ENCODE measurements at places on chromosomes 12 and 14.

DNA sequence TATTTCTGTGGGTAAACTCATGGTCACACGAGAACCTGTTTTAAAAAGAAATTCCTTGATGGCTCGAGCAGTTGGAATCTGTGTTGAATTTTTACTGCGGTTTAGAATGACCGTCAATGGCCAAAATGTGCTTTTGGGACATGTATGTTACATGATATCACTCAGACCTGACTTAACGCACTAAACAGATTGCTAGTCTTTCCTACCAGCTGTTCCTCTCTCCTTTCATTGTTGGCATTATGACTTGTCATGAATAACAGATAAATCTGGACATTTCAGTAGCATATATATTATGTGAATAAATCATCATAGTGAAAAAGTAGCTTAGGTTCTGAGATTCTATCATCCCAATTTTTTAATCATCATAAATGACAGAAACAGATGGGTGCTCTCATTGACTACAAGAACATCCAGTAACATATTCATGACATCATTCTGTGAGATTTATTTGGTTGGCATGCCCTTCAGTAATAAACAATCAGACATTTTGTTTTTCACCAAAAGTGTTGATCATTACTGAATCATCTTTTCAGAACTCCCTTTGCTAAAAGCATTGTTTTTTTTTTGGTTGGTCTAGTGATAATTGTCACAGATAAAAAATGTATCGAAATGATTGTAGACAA, 57.9 kb upstream of the NAV3 start:
- DNase-seq: no peak

- no peak for DNase-seq
Observed at GRCh38 chr12:84857525-84858208, 54.9 kb downstream of the SLC6A15 start.

- DNase-seq: no peak
Observed at GRCh38 chr14:96827290-96827689, 30.1 kb downstream of the VRK1 start.

GRCh38 chr12:107474099-107474498, 211.5 kb upstream of the PWP1 start:
- no peak for DNase-seq

DNA sequence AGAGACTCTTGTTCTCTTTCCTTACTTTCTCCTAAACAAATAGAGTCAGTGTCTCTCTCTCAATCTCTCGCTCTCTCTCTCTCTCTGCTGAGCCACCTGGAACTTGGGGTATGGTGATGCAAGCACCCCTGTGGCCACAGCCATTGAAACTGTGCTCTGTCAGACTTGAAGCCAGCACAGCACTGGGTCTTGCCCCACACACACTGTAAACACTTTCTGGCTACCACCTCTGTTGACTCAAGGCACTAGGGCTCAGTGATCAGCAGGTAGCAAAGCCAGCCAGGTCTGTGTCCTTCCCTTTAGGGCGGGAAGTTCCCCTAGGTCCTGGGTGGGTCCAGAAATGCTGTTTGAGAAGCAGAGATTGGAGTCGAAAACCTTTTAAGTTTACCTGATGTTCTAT, 125.9 kb upstream of the GARIN6 start:
- DNase-seq: no peak

- no peak for DNase-seq
Observed at GRCh38 chr12:49260166-49260565, 4.7 kb upstream of the TUBA1C start.

- DNase-seq: no peak
Observed at GRCh38 chr12:92468358-92469020, 234.3 kb upstream of the PLEKHG7 start.

- DNase-seq: no peak
Observed at GRCh38 chr14:32727832-32728231, 210.8 kb upstream of the NPAS3 start.

DNA sequence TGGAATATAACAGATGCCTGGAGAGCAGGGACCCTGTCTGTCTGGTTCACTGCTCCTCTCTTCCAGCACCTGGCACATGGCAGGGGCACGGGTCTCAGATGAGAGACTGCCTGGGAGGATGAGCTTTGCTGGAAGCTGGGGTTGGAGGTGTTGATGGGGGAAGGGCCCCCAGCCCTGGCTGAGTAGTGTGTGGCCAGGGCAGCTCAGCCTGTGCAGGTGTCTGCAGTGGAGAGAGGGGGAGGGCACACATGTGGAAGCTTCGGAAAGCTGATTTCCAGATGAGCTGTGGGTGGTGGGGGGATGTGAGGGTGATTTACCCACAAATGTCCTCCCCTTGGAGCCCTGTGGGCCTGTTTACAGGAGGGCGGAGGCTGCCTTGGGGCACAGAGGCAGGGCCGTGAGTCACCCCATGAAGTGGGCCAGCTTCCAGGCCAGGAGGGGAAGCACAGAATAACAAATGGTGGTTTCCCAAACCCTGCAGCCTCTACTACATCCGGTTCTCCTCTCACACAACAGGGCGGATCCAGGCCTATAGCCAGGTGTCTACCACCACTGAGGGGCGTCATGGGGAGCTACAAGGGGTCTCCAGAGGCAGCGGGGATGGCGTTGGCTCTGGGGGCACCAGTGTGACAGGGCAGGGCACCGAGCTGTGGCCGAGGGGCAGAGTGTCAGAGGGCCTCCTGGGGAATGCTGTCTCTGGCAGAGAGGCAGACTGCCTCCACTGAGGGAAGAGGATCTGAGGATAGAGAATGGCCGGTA, 11.0 kb downstream of the KRT7 start:
- peak; percentile 78 for DNase-seq

DNA sequence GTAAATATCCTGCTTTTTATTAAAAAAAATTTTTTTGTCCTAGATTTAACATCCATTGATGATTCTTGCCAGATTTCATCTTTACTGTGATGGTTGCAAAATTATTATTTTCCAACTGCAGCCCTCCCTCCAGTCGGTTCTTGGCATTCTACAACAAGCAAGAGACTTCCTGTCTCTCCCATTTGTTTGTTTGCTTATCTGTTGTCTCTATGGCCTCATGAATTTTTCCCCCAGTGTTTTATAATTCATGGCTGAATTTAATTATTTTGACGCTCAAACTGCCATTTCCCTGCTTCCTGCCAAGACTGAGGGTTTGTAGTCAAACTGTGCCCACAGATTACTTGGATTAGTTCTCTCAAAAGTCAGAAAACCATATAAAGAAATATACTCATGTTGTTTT, 25.9 kb downstream of the CGRRF1 start:
- DNase-seq: no peak

DNA sequence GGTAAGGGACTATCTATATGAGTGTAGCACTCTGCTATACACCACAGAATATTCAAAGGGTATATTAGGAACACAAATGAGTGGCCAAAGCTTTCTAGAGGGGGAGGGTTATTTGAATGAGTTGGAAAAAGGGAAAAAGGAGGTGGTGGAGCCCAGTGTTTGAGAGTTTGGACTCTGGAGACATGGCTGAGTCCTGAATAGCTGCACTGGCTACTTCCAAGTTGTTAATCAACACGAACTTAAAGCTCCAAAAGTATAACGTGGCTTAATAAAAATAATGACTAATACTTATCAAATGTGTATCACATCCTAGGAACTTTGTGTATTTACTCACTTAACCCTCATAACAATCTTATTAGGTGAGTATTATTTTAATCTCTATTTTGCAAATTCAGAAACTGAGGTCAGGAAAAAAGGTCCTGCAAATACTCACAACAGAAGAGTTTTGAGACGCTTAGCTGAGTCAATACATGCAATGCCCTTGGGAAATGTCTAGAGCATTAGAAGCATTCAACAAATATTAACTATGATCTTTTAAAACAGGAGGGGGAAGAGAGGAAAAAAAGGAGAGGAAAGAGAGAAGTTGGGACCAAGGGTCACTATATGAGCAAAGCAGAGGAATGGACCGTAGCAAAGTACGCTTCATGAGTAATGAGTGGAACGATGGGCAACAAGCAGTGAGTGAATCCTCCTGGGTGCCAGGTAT, 189.5 kb upstream of the HMGA2 start:
- no peak for DNase-seq
